ENCODE measurements at places on chromosomes 2 and 18. TPM values are rescaled to one million over a fixed set of nuclear protein-coding genes. Genes with fewer than 3 reads are reported as not detected.
A peak's percentile ranks its signal among the peaks of the same experiment; 100 is the strongest.

Gene COLEC12
- total RNA-seq, result not detected

Gene CD207
- not detected for total RNA-seq

DNA sequence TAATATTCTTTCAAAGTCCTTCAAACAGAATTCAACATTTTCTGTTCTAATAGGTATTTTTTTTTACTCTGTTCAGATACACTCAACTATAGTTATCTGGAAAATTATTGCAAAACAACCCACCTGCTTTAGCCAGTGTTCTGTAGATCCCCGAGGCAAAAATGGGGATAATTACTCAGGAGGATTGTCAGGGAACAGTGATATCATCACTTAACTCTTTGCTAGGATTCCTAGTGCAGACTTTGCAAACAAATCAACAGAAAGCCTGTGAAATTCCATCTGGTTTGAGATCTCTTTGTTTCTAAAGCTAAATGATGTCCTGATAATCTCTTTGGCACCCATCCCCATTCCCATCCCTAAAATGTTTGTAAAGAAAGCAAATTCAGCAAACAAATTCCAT, 413.6 kb upstream of the MEIS1 start:
- no peaks in the 10 kb centered on the region for H3K36me3 ChIP-seq
- no peak overlapping the region for H3K4me3 ChIP-seq
- DNase-seq, result no peak
- H3K27me3 ChIP-seq, result no peaks in the 10 kb centered on the region

Gene TNFRSF11A
- 94.6 TPM for total RNA-seq

GRCh38 chr2:152421521-152422370, 86.8 kb downstream of the FMNL2 start:
- peak; percentile 66 for DNase-seq
- H3K27me3 ChIP-seq, result no peaks in the 10 kb centered on the region
- H3K4me1 ChIP-seq, result peaks cover 41% of the 10 kb centered on the region
- H3K27ac ChIP-seq, result peak overlapping the region; percentile 63
- H3K36me3 ChIP-seq, result no peaks in the 10 kb centered on the region

- peaks cover 71% of the 10 kb centered on the region for H3K36me3 ChIP-seq
- H3K4me1 ChIP-seq, result peaks cover 71% of the 10 kb centered on the region
- no peaks in the 10 kb centered on the region for H3K27me3 ChIP-seq
These were observed 39.7 kb downstream of the ANXA4 start for GRCh38 chr2:69781321-69782248.

DNA sequence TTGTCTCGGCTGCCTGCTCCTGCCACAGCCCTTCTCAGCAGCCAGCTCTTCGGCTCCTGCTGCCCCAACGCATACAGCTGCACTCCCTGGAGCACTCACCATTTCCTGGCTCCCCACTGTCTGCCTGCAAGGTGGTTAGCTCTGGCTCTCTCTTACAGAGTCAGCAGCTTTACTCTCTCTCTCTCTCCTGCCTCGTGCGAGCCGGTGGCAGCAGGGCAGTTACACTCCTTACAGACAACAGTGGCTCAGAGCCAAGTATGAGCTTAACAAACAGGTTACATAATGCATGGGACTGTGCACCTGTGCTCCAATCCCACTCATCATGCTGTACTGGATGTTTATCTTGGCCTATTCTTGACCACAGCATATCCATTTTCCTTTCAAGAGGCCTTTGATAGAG, 47.4 kb upstream of the DNAJC10 start:
- peak overlapping the region; percentile 67 for H3K27ac ChIP-seq
- DNase-seq, result peak; percentile 68
- no peak overlapping the region for H3K4me3 ChIP-seq

Data from Calu3 (cell line).